ENCODE measurements at places on chromosomes 2 and 18.
A peak's percentile ranks its signal among the peaks of the same experiment; 100 is the strongest.

- DNase-seq: no peak
Measured at GRCh38 chr2:64401529-64401880, 52.5 kb upstream of the LGALSL start.

DNA sequence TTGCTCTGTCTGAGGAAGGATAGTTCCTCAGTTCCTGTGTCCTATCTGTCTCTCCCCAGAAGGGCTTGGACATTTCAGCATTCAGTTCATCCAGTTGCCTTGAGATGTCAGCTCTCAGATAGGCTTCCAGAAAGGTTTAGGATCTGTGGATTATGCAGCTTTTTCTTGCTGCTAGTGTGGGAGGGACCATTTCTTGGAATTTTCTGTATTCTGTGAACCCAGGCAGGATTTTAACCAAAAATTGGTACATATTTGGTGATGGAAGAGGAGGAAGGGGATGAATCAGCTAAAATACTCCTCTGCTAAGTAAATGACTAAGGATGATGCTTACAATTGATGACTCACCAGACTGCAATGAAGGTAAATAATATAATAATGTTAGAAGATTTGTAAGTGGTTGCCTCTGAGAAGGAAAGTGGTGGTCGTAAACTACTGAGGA lies 58.6 kb upstream of the DOCK10 start:
- no peak for DNase-seq

- DNase-seq: peak; percentile 61
Measured at GRCh38 chr18:44725300-44726058, 44.8 kb downstream of the SETBP1 start.

GRCh38 chr18:59767732-59768131 lies 70.5 kb upstream of the CCBE1 start:
- no peak for DNase-seq

GRCh38 chr18:2070631-2071030 lies 500.7 kb downstream of the METTL4 start:
- no peak for DNase-seq

Data from activated T-helper 9 cell treated with anti-CD3 and anti-CD28 coated beads, Interleukin-2, amount 50 U/mL, for 16 hours (primary cell).